Parietal lobe (tissue), 2 donors: ENCODE measurements at places on chromosomes 13 and 19. TPM values are rescaled to one million over a fixed set of nuclear protein-coding genes. Genes with fewer than 3 reads are reported as not detected.

COX7A1 gene
- 1.3 TPM for total RNA-seq

PROZ gene
- not detected for total RNA-seq

TEX29 gene
- total RNA-seq, result not detected

ZNF486 gene
- total RNA-seq, result 16.9 TPM

CAMSAP3 gene
- total RNA-seq, result 28.2 TPM

ZNF160 gene
- 62.3 TPM for total RNA-seq

CABP5 gene
- total RNA-seq, result not detected

SOX1 gene
- total RNA-seq, result 15.7 TPM

ZNF69 gene
- 65.7 TPM for total RNA-seq

LSM7 gene
- 90.1 TPM for total RNA-seq

SRRM5 gene
- not detected for total RNA-seq

SIGLEC10 gene
- total RNA-seq, result 1.9 TPM

CEACAM8 gene
- not detected for total RNA-seq

CGB5 gene
- not detected for total RNA-seq

CEACAM16 gene
- total RNA-seq, result not detected

CBY2 gene
- total RNA-seq, result not detected

GFY gene
- total RNA-seq, result not detected

NLRP11 gene
- total RNA-seq, result not detected

RUVBL2 gene
- 92.6 TPM for total RNA-seq

CLC gene
- not detected for total RNA-seq

COL4A2 gene
- 71.1 TPM for total RNA-seq

FRY gene
- 122 TPM for total RNA-seq

TMEM38A gene
- 13.5 TPM for total RNA-seq

CEACAM3 gene
- not detected for total RNA-seq

SIGLEC14 gene
- 0.63 TPM for total RNA-seq

ZNF790 gene
- total RNA-seq, result 25.0 TPM

SLC6A16 gene
- total RNA-seq, result 0.94 TPM

ZSCAN4 gene
- not detected for total RNA-seq

UNC13A gene
- 48.5 TPM for total RNA-seq

NLRP4 gene
- not detected for total RNA-seq

SLC27A1 gene
- 26.0 TPM for total RNA-seq

APOC4 gene
- total RNA-seq, result not detected

ZNF433 gene
- total RNA-seq, result 26.3 TPM

F10 gene
- not detected for total RNA-seq

PCDH20 gene
- total RNA-seq, result 5.3 TPM

AP1M2 gene
- total RNA-seq, result not detected

ANKRD27 gene
- 57.3 TPM for total RNA-seq

ZNF726 gene
- 17.2 TPM for total RNA-seq

IRGC gene
- total RNA-seq, result not detected

ZNF30 gene
- total RNA-seq, result 9.7 TPM

ATP7B gene
- 32.2 TPM for total RNA-seq

ECSIT gene
- 31.9 TPM for total RNA-seq

ZNF850 gene
- total RNA-seq, result 8.8 TPM

KLK8 gene
- not detected for total RNA-seq

TNFRSF19 gene
- total RNA-seq, result 15.7 TPM

TTC9B gene
- total RNA-seq, result 41.6 TPM

PAK4 gene
- 2.5 TPM for total RNA-seq

PSPN gene
- total RNA-seq, result 3.1 TPM

KLK1 gene
- total RNA-seq, result not detected

PGLYRP1 gene
- total RNA-seq, result not detected

MISP gene
- not detected for total RNA-seq

ATP4B gene
- total RNA-seq, result not detected

ZNF723 gene
- not detected for total RNA-seq

PTPRH gene
- not detected for total RNA-seq

CDADC1 gene
- total RNA-seq, result 12.8 TPM

CD33 gene
- 0.63 TPM for total RNA-seq

ETV2 gene
- total RNA-seq, result 0.94 TPM

C13orf42 gene
- not detected for total RNA-seq

LIM2 gene
- not detected for total RNA-seq

RXFP2 gene
- not detected for total RNA-seq
